LoVo (cell line): ENCODE measurements at places on chromosomes 6 and 20.

DNA sequence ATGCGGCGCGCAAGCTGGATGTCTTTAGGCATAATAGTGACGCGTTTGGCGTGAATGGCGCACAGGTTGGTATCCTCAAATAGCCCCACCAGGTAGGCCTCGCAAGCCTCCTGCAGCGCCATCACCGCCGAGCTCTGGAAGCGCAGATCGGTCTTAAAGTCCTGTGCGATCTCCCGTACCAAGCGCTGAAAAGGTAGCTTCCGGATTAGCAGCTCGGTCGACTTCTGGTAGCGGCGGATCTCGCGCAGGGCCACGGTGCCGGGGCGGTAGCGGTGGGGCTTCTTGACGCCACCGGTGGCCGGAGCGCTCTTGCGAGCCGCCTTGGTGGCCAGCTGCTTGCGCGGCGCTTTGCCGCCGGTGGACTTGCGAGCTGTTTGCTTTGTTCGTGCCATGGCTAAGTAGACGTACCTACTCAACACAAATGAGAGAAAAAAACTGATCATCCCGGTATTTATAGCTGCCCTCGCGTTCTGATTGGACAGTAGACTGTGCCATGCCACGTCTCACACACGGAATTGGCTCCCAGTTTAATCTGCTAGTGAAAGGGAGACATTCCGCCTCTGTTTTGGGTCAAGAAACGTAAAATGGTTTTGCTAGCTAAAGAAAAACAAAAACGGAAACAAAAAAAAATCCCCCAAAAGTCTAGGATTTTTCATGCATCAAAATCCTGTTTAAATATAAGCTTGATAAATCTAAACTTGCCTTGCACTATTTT, 40.1 kb downstream of the OR2B2 start:
- DNase-seq = peak; percentile 92

DNA sequence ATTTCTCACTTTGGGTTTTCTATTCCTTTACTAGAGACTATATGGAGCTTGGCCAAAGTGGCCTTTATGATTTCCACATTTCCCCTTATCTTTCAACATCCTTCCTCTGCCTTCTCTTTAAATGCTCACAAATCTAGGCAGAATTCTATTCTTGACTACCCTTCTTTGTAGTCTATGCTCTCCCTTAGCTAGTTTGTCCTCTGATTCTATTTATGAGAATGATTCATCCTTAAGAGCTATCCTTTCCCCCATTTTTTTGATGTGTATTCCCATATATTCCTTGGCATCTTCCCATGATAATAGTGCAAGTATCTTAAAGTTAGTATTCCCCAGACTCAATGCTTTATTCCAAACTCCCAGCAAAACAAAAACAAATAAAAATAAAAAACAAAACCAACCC, 53.1 kb downstream of the IL20RA start:
- peak; percentile 39 for DNase-seq

- no peak for DNase-seq
Observed at GRCh38 chr20:60167812-60168211, 209.6 kb downstream of the CDH26 start.

DNA sequence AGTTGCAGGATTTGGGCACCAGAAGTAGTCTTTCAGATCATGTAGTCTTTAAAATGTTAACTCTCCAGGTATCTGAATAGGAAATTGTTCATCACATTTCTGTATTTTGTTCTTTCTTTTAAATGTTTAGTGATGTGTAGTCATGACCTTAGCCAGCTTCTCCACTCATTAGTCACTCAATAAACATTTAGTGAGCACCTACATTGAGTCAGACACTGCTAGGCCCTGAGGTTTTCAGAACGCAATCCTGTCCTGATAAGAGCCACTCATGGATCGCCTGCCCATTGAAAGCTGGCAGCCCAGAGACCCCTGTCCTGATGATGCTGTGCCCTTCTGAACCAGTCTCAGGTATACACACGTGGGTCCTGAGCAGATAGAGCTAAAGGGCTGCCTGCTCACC, 163.4 kb upstream of the HEY2 start:
- no peak for DNase-seq

- DNase-seq = no peak
Observed at GRCh38 chr20:34618676-34619075, 58.2 kb downstream of the PIGU start.

GRCh38 chr20:57692393-57692792, 17.4 kb downstream of the PMEPA1 start:
- DNase-seq = no peak

DNA sequence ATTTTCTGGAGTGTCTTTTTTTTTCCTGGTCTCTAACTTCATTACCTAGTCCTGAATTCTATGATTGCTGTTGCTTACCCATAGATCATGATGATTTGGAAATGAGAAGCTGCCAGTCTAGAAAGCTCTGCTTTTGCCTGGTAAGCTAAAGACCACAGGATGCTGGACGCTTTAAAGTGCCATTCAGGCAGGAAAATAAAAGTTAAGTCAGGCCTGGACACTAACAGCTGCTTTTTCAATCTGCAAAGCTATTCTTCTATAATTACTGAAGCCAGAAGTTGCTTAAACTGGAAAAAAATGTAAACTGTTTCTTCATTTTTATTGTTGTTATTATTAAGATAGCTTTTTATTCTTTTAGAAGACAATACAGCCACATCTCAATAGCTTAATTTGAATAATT, 129.8 kb upstream of the SPACA1 start:
- DNase-seq = no peak

DNA sequence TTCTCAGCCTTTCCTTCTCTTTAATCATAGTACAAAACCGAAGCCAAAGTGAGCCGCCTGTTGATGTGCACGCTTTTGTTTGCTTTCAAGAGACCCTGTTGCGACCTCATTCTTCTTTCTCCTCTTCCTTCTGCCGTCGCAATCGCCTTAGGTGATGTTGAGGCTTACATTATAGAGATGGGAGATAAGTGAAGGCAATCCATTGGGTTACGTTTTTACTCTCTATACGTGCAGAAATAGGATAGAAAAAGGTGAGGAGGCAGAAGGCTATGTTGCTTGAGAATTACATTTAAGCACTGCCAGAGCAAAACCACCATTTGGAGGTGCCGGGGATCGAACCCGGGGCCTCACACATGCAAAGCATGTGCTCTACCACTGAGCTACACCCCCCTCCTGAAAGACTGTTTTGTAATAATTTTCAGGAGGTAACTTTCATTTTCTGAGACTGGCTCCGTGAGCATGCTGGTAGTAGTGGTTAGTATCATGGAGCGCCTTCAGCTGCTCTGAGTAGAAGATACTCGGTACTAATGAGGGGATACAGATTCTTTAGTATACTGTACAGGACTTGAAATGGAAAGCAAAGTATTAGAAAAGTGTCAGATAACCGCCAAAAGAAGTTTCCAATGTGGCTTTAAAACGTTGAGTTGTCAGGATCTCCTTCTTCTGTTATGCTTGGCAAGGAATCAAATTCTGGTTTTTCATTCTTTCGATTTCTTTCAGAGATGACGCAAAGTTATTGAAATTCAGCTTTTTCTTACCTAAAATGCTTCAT, 165.6 kb downstream of the TRIM27 start:
- DNase-seq = peak; percentile 65

DNA sequence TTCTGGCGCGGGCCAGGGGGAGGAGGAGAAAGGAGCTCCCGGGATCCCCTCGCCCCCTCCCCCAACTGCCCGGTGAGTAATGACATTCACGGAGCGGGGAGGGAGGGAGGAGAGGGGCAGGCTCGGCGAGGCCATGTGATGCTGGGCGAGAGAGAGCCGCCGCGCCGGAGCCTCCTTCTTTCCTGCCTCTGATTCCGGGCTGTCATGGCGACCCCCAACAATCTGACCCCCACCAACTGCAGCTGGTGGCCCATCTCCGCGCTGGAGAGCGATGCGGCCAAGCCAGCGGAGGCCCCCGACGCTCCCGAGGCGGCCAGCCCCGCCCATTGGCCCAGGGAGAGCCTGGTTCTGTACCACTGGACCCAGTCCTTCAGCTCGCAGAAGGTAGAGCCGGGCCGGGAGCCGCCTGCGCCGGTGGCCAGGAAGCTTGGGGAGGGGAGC, at the start of gene GDAP1L1:
Gene GDAP1L1 (plus strand): TSS at position 178 of the 441 bp plus-strand sequence. CDS start 27 bp downstream, at position 205.
- no peak for DNase-seq

DNA sequence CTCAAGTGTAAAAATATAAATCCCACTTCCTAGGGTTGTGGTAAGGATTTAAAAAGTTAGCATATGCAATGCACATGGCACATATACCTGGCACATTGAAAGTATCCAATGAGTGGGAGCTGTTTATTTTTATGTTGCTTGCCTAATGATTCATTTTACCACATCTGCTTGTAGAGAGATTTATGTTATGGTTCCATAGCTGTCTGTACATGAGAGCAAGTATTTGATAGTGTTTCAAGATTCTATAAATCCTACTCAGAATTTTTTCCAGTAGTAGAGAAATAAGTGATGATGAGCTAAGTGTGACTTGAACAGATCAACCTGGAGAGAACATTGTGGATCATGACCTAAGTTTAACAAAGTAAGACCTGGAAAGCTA, 125.3 kb upstream of the SPTLC3 start:
- DNase-seq = no peak

DNA sequence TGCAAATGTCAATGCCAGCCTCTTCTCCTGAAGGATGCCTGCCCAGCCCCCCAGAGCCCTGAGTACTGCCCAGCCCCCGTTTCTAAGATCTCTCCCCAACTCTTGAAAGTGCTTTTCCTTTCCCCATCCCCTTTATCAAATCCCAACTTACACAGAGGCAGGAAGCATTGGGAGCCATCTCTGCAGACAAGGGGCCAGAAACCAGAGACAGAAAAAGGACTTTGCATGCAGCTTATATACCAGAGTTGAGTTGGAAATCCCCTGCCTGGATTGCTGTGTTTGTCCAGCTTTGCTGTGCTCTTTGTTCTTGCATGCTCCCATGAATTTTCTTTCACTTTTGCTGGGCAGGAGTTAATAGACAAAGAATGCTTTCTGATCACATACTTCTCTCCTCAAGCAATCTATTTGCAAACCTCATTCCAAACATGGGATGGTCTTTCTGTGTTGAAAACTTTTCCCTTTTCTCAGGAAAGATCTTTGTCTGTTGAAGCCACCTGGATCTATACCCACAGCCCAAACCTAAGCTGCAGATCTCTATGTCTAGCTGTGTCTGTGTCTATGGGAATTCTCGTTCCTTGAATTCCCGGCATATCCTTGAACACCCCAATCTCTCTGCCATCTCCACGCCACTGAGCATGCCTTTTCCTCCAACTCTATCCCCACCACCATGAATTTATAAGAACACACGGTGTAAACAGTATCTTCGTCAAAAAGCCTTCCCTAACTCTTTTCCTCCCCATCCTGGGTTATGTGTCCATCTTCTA, at the start of gene UBD:
Gene UBD (minus strand): TSS at position 209 of the 764 bp plus-strand sequence. CDS start 31 bp downstream, at position 178.
- no peak for DNase-seq

- no peak for DNase-seq
Observed at GRCh38 chr20:1500496-1500895, 9.3 kb upstream of the SIRPB2 start.

DNA sequence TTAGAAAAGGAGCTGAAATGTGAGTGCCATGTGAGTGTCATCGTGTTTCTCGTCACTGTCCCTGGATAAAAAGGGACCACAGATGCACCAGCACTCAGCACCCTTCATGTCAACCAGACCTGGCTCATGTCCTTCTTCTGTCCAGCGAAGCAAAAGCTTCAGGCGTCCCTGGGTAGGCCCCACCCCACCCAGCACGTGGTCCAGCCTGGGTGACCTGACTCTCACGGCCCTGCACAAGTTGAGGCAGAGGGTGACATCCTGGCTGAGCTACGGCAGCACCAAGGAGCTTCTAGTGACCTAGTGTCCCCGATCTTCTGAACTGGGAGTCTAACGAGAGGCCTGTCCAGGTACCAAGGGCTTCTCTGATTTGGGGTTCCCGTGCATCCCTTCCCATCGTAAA, 37.8 kb downstream of the PSMG4 start:
- DNase-seq = no peak

- DNase-seq = no peak
Observed at GRCh38 chr20:24048024-24048611, 59.5 kb upstream of the GGTLC1 start.

DNA sequence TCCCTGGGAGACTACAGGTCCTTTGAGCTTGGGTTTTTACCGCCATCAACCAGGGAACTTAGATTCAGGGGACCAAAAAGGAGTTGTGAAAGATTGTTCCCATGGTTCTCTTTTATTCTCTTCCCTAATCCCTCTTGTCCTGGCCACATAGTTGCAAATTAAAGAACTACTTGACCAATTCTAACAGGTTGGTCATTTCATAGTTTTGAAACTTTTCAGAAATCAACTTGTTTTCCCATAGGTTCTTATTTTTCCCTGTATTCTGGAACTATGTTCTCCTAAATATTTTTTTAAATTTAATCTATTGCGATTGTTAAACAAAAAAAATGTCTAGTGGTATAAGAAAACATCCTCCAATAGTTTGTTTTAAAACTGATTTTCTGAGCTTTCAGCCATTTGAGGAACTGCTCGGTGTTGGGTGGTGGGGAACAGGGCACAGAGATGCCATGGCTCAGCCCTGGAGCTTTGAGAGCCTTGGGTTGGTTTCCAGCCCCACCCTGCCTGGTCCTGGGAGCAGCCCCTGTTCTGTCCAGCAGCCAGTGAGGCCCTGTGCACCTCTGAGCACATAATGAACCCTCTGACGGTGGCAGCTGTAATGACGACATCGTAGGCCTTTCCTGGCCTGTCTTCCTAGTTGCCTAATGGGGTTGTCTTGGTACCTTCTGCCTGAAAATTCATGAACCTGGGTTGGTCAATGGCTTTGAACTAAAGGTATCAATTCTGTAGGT, 53.5 kb downstream of the TBC1D7 start:
- DNase-seq = no peak

DNA sequence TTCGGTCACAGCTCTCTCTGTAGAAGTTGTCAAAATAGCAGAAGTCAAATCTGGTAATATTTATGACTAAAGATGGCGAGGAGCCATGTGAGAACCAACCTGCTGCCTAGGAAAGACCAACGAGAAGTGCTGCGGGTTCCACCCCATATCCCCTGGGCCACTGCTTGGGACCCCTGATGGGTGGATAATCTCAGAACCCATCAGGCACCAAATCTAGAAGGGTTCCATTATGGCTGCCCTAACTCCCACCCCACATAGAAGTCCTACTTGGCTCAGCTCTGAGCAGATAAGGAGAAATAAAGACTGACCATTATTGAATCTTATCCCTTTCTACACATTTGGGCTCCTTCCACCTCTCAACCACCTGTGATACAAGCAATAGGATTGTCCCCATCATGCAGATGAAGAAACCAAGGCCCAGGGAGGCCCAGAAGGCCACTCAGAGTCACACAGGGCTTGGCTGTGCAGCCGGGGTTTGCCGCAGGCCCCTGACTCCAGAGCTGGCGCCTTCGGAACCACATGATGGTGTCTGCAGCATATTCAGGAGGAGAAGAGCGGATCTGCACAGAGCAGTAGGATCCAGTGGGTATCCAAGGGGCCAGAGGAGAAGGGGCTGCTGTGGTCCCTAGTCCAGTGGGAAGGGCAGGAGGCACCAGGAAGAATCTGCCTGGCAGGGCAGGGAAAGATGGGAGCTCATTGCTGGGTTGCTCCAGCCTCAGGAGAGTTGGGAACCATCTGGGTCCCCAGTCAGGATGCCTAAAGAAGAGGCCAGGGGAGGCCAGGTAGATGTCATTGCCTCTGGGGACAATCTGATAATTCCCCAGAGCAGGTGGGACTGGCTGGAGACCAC, 9.6 kb upstream of the PCMTD2 start:
- no peak for DNase-seq

- no peak for DNase-seq
Observed at GRCh38 chr6:53889365-53889764, 94.6 kb downstream of the LRRC1 start.
